ENCODE measurements at places on chromosomes 2 and 18.

GRCh38 chr2:238396663-238397062, 30.1 kb upstream of the ASB1 start:
- no peak for DNase-seq

DNA sequence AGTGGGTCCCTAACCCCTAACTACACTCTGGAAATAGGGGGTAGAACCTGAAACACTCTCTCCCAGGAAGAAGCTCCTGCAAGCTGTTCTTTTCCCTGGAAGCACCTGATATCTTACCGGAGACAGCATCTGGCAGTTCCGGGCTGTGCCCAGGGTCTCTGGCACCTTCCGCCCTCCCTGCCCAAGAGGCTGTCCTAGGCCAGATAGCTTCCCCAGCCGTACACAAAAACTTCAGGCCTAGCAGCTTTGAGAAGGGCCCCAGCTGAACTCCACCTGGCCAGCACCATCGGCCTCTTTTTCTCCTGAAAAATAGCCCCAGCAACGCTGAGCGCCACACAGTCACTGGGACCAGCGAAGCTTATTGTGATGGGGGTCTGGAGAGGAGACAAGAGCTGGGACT, 9.7 kb downstream of the OSR1 start:
- DNase-seq, result no peak

DNA sequence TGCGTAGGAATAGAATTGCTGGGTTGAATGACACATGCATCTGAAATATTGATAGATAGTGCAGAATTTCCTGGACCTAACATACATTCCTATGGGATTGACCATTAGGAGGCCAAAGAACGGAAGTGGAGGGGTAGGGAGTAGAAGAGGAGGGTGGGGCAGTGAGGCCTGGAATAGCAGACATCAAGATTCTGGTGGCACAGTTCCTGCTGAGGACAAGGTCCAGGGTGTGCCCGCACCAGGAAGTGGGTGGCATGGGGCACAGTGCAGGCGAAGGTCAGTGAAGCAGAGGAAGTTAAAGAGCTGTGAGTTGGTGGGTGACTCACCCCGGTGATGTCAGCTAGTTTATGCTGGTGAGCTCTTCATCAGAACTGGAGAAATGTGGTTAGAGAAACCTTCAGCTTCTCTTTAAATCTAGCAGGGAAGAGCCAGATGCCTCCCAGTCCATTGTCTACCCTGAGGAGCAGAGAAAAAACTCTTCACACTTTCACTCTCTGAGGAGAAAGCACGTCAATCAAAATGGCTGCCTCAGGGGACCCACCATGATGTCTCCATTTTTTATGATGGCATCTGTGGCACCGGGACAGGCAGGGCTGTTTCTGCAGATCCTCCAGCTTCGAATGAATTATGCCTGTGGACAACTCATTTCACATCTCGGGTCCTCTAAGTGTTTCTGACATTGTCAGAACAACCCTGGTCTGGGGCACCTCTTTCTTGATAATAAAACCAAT, 55.9 kb upstream of the CTLA4 start:
- no peak for DNase-seq

GRCh38 chr18:36547544-36547943, 250.0 kb downstream of the FHOD3 start:
- no peak for DNase-seq

- DNase-seq, result no peak
Observed at GRCh38 chr2:232393556-232393955, 13.1 kb upstream of the ALPG start.

GRCh38 chr2:168224346-168224745, 23.0 kb downstream of the STK39 start:
- DNase-seq, result no peak

DNA sequence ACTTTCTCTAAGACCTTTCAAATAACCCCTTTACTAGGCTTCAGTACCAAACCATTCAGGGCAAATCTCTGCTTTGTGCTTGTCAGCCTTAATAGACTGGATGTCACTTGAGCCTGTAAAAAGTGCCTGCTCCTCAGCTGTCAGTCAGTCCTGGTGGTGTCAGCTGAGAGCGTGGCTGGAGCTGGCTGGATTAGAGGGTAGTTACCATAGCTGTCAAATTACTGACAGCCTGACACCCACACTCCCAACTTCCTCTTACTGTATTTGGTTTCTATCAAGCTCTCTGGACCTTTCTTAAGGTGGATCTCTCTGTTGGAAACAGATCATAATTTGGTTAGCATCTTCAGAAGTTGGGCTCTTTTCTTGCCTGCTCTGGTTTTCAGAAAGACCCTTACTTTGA, 371.4 kb upstream of the ATP5MC3 start:
- DNase-seq, result no peak

DNA sequence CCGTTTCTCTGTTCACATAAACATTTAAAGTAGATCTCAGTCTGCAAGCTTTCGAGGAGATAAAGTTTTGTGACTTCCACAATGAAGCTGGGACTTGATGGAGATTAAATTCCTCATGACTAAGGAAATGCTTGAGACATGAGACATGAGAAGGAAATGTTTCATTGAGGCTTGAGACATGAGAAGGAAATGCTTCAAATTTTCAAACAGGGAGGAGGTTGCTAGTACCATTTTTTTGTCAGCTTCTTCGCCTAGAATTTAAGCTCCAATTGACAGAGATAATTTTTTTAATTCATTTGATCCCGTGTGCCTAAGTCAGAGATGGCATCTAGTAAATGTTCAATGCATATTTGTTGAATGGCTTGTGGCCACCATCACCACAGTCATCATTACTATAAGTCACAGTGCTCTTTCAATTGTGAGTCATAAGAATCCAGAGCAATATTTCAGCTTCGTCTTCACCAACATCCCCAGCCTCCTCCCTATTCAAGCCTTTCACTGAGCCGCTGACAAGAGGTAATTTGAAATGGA, 543 bp upstream of the MARCHF4 start:
- peak; percentile 16 for DNase-seq

GRCh38 chr18:55401638-55402191, 186.3 kb downstream of the TCF4 start:
- DNase-seq, result no peak

GRCh38 chr2:134727385-134727784, 8.6 kb upstream of the TMEM163 start:
- DNase-seq, result no peak

DNA sequence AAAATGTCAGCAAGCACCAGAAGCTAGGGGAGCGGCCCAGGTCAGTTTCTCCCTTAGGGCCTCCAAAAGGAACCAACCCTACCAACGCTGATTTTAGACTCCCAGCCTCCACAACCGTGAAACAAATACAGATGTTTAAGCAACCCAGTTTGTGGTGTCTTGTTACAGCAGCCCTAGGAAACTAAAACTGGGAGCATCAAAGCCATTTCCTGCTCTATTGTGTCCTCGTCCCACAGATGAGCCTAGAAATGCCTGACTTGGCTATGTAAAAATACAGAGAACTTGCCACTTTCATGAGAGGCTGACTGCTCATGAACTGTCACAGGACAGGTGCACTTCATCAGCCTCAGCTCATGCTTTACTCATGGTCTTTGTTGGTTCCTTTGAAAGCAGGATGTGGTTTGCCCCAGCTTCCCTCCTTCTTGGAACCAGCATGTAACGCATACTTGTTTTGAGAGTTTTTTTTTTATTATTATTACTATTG, 97.6 kb upstream of the SLC39A10 start:
- DNase-seq, result peak; percentile 64

GRCh38 chr2:239983004-239983778, 42.0 kb downstream of the NDUFA10 start:
- no peak for DNase-seq

DNA sequence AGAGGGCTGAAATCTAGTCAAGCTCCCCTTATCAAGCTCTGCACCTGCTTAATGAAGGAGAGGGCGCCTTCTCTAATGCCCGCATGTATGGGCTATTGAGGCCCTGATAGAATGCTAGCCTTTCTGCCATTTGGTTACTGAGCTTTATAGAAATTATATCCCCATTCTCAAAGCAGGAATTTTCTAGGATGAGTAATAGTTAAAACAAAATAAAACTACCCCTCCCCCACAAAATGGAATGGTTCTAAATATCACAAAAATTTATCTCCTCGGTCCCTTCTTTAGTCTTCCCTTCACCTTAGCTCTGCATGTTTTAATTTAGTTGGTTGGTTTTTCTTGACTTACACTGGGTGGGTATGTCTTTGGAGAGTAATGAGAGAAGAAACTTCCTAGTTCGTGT, 37.7 kb downstream of the CD28 start:
- no peak for DNase-seq

GRCh38 chr2:109448946-109449788, 164.6 kb downstream of the SEPTIN10 start:
- peak; percentile 4 for DNase-seq

DNA sequence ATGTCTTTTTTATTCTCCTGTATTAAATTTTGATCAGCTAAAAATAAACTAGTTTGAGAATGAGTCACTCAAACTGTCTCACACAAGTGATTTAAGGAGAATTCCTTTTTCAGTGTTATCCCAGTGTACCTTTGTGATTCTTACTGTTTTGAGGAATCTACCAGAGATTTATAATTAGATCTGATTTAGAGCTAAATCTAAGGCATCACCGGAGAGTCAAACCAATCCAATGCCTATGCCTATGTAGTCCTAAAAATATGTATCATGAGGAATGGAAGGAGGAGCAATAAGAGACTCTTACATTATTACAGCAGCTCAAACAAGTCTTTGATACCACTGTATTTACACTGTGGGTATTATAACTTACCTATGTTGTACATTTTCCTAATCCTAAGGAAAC, 63.4 kb upstream of the CYP20A1 start:
- no peak for DNase-seq

DNA sequence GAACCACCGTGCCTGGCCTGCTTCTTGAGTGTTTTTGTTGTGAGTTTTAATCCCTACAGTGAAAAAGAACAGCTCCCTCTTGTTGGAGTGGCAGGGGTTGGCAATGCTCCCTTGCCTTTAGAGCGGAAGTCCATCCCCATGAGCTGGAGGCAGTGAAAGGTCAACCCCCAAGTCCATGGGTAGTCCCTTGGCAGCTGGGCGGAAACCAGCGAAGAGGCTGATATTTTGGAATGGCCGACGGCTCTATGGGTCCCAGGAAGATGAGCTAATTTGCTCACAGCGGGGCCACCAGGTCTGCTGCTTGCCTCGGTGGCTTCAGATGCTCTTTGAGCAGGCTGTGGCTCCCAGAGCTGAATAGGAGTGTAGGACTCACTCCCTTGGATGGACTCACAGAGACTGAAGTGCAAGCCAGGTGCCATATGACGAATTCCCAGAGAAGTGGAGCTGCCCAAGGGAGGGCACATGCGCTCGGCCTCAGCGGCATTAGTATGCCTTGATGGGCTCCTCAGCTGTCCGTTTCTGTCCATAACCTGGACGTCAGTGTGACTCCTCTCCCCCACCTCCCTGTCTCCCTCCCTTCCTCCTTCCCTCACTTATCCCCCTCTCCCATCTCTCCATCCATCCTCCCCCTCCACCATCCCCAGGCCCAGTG, 25.4 kb upstream of the RHOB start:
- DNase-seq, result no peak

DNA sequence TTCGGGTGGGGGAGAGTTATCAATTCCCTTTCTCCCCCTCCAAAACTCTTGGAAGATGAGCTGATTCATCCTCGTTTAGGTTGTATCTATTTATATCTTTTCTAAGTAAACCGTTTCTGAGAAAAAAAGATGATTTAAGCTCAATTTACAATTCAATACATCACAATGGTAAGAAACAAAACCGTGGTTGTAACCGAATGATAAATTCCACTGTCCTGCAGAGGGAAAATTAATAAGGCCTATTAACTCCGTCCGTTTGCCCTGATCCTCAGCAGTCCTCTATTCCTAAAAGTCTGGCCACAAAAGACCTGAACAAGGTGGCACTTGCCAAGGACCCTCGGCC, 286.2 kb downstream of the TCF4 start:
- DNase-seq, result no peak

- no peak for DNase-seq
Observed at GRCh38 chr18:5900262-5900661, 4.9 kb upstream of the TMEM200C start.

GRCh38 chr18:63177919-63178821, 141.4 kb downstream of the BCL2 start:
- no peak for DNase-seq

GRCh38 chr2:189498205-189498604, 56.9 kb downstream of the WDR75 start:
- DNase-seq, result no peak

DNA sequence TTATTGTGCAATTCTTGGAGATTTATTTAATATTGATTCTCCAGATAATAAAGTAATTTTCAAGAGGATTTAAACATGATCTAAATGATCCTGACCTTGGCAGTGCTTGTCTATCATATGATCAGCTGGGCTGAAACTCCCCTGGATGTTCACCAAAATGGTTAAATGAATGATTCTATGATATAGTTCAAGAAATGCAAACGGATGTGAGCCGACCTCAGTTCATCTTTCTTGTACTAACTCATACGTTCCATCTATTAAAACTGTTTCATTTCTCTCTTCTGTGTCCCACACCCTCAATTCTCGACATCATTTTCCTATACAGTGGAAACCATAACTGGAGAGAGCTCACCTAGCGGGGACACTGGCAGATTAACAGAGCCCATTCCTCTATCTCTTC, 281.7 kb upstream of the CCDC68 start:
- DNase-seq, result no peak

- DNase-seq, result no peak
Observed at GRCh38 chr18:61587865-61588264, 254.6 kb downstream of the CDH20 start.

- no peak for DNase-seq
Observed at GRCh38 chr2:61420991-61421544, 49.8 kb downstream of the USP34 start.

DNA sequence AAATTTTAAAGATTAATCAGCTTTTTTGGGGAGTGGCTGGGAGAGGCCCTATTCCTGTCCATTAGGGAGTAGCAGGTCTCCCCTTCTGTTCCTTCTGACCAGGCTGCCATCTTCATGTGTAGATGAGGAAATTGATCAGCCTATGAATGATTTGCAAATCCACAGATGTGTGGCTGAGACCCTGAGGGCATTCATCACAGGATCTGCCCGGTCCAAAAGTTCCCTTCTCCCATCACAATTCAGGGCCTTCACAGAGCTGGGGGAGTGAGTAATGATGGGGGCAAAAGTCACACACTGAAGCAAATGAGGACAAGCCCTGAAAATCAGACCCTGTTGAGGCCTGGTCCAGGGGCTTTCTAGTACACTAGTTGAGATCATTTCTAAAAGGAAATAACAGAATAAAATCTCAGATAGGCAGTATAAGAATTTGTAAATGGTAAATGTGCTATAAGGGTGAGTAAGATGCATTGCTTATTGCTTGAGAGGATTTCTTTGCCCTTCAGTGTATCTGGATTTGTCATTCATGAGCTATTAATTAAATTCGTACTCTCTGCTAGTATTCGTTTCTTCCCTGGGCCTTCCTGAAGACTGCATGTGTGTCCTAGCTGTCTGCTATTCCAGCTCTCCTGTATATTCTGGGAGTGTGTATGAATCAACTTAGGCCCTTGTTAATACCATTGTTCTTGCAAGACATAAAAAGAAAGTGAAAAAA, 53.2 kb downstream of the SETBP1 start:
- no peak for DNase-seq

Data from AG09319 (cell line).